ENCODE measurements at places on chromosomes 11 and 22.

GRCh38 chr22:36765943-36766450, 9.9 kb downstream of the IFT27 start:
- no peak for DNase-seq

- no peak for DNase-seq
Measured at GRCh38 chr11:115134926-115135325, 369.3 kb downstream of the CADM1 start.

DNA sequence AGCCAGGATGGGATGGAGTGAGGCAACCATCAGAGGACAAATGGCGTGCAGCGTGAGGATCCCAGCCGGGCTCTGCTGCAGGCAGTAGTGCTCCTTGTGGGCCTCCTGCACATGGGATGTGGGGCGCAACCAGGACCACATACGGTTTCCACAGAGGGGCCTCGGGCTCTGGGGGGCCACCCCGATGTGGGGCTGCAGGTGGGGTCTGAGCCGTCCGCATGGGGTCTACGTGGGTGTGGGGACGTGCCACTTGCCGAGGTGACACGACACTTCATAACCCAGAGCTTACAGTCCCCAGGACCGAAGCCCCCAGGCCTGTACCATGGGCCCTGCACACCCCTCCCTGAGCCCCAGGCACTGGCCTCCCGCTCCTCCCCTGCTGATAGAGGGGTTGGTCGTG, 10.8 kb downstream of the TTLL8 start:
- DNase-seq: no peak

GRCh38 chr11:30488304-30488998, 97.7 kb downstream of the MPPED2 start:
- no peak for DNase-seq

DNA sequence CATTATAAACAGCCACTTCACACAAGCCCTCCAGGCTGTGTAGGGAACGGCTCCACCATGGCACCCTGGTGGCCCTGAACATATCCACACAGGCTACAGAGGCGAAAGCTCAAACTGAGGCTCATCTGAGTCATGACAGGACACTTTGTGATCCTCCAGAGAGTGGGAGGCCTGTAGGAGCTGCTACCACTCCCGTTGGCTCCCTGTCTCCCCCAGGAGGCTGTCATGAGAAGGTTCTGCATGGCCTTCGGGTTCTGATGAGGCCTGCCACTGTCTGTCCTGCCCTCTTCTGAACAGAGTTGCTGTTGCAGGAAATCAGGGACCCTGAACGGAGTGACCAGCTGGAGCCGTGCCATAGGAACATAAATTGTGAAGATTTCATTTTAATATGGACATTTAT, 23.8 kb upstream of the ALDH3B2 start:
- no peak for DNase-seq

DNA sequence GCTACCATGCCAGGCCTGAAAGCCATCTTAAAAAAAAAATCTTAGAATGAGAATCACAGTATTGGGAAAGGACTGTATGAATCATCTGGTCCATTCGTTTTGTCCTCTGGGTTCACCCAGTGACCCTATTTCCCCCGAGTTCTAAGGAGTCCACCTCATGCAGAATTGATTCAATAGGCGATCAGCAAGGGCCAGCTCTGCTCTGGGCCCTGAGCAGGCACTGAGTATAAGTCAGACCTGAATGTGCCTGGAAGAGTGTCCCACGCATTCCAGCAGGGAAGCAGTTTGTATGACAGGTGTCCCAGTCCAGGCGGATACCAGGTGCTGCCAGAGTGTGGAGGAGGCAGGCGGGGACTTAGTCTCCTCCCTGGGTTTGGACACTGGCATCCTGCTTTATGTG, 883 bp upstream of the HMOX1 start:
- no peak for DNase-seq

DNA sequence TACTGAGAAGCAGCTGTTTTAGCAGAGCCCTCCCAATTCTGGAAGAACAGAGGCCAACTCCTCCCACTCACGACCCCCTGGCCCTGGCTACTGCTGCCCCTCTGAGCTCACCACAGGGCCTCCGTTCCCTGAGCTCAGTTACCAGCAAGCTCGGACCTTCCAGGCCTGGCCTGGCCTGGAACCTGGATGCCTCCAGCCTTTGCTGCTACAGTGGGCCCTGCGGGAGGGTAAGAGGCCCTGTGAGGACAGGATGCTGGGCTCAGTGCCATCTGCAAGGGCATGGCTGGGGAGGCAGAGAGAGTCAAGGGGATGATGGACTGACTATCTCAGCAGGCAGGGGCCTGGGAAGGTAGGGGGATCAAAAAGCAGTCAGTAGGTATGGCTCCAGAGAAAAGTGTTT, 209.9 kb upstream of the NCAM1 start:
- DNase-seq: no peak

GRCh38 chr11:100984668-100985067, 144.9 kb downstream of the PGR start:
- no peak for DNase-seq

DNA sequence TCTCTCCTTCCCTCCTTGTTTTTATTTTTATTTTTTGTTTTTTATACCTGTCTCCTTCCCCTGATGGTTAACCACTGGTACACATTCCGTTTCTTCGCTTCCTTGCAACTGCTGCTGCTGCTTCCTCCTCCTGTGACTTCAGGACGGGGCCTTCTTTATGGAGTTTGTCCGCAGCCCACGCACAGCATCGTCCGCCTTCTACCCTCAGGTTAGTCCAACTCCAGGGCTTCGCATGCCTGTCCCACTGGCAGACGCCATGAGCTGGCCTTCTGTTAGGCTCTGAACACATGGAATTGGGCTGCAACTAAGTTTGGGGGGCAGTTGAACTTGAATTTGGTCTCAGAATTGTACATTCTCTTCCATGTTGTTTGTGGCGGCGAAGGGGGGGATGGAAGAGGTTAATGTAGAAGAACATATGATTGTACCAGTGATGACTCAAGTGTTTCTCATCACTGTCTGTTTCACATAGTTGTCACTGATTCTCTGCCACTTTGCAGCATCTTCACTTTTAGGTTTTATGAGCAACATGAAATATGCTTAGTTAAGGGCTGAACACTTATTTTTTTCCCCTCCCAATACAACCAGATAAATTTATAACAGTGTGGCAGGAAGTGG, 83.0 kb upstream of the YWHAH start:
- no peak for DNase-seq

- no peak for DNase-seq
Measured at GRCh38 chr11:101336858-101337257, 207.2 kb upstream of the PGR start.

DNA sequence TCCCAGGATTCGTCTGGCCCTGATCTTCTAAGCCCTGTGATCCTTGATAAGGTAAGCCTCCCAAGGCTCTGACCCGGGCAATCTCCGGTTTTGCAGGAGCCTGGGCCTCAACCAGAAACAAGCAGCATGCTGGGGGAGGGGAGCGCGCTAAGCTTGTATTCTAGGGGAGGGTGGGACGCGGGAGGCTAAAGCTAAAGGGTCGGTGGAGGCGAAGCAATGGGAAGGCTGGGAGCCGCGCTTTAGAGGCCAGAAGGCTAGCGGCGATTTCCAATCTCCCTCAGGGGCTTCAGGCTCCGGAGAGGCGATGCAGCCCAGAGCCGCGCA, 753 bp downstream of the PTPN5 start:
- no peak for DNase-seq

- no peak for DNase-seq
Measured at GRCh38 chr11:76747153-76747914, 35.8 kb upstream of the TSKU start.

DNA sequence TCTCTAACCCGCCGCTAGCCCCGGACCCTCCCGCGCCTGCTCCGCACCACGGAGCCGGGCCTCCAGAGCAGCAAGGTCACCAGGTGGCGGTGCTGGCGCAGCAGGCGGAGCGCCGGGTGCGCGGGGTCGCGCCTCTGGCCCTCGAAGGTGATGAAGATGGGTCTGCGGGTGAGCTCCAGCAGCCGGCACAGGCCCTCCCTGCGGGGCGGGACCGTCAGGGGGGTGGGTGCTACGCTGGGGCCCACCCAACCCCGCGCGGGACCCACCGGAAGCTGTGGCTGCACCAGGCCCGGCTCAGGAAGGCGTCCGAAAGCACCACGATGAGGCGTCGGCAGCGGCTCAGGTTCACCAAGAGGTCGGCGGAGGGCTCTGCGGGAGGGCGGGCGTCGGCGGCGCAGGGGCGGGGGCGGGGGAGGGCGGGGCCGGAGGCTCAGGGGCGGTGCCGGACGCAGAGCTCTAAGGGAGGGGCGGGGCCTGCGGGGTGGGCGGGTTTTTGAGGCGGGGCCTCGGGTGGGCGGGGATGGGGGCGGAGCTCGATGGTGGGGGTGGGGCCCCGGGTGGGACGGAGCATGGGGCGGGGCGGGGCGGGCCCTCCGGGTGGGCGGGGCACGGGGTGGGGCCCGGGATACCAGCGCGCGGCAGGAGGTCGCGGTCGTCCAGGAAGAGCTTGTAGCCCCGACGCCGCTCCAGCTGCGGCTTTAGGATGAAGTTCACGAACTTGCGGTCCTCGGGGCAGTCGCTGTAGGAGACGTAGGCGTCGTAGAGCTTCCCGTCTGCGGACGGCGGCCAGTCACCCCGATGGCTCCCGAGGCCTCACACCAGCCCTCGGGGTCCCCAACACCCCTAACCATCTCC, 7.8 kb downstream of the SIGIRR start:
- DNase-seq: peak; percentile 80

GRCh38 chr22:31991102-31991839, 46.9 kb downstream of the YWHAH start:
- DNase-seq: no peak

GRCh38 chr11:100353083-100353482, 334.0 kb upstream of the ARHGAP42 start:
- DNase-seq: no peak

DNA sequence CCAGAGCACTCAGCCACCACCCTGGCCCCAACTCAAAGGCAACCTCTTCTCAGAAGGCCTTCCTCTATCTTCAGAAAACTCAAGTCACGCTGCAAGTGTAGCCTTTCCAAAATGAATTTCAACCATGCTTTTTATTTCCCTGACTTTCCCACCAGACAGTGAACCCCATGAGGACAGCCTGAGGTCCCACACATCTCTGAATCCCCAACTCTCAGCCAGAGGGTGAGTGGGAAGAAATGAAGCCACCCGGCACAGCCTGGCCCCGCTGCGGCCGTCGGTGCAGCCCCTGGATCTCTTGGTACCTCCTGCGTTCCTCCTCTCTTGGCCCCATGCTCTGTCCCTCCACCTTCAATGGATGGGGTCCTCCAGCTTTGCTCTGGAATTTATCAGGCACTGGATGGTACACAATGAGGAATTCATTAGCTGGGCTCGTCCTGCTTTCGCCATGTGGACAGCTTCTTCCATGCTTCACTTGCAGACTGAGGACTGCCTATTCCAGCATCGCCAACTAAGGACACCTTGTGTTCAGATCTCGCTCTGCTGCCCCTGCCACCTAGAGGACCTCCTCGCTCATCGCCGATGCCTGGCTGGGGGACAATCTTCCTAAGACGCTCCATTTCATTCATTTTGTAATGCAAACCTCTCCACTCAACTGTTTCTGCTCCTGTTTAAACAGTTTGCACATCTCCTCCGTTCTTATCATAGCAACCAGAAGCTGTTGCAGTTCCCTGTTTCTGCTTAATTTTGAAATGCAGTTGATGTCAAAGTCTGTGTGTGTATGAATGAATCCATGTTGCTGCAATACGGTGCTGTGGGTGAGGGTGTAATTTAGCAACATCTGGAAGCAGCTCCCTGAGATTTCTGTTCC, 672.1 kb downstream of the TBC1D22A start:
- DNase-seq: no peak

DNA sequence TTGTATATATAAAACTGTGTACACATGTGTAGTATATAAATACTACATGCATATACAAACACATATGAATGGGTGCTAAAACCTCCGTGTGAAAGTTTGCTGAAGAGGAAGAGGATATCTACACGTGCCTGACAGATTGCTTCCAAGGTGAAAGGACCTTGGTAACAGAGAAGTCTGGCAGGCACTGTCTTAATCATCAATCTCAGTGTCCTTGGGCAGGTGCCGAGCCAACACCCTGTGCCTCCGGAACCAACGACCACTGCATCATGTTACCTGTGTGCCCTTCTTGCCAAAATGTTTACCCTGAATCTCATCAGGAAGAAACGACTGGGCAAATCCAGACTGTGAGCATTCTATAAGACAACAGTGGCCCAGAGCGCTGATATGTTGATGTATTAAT, 15.0 kb downstream of the NAP1L4 start:
- DNase-seq: no peak

DNA sequence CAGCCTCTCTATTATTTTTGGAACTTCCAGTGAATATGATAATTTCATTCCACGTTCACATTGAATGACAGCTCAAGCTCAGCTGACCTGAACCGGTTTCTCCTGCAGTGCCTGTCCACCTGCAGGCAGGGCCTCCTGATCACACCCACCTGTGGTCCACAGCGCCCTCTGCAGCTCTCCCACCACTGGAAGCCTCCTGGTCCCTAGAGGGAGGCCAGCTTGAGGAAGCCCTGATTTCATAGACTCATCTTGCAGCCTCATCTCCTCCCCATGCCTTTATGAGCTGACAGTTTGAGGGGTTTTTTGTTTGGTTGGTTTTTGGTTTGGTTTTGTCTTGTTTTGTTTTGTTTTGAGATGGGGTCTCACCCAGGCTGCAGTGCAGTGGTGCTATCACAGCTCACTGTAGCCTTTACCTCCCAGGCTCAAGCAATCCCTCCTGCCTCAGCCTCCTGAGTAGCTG, 29.9 kb upstream of the MALAT1 start:
- no peak for DNase-seq

DNA sequence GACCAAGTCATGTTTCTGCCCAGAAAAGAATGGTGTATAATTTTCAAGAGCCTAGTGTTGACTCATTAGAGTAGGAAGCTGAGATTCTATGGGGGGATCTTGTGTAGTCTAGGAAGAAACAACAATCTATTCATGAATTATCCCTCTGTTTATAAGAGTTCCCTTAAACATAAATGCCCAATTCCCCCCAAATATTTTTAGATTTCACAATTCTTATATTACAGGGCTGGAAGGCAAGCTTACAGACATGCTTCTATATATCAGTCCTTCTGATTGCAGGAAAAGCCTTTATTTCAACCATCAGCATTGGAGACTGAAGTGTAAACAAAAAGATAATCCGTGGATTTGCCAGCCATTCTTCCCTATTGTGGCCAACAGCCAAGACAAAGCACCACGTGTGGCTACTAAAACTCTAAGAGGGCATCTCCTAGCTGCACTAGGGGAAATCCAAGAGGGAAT, 71.4 kb downstream of the NAT10 start:
- no peak for DNase-seq

GRCh38 chr11:121547574-121547973, 94.8 kb upstream of the SORL1-AS1 start:
- no peak for DNase-seq

GRCh38 chr11:93653571-93653970, 7.9 kb upstream of the CEP295 start:
- DNase-seq: no peak

- DNase-seq: no peak
Measured at GRCh38 chr11:2077061-2077802, 62.0 kb downstream of the IGF2 start.
